ENCODE measurements at places on chromosomes 7 and 10.
A peak's percentile ranks its signal among the peaks of the same experiment; 100 is the strongest.

DNA sequence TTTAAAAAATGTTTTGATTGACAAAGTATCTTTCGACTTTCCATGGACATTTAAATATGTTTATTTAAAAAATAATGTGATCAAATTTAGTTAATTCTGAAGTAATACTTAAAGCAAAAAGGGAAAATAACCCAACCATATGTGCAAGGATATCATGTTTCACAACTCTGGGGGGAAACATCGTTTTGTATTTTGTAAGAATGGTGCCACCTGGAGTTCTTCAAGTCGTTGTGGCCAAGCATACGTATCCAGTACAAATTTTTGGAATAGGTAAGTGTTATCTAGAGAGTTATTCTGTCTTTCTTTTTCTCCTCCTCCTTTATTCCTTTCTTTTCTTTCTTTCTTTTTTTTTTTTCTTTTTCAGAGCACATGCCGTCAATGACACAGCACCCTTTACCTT lies 176.2 kb upstream of the CSTF2T start:
- DNase-seq: no peak

- no peak for DNase-seq
These were observed 92.8 kb downstream of the CHN2 start for GRCh38 chr7:29287366-29287765.

DNA sequence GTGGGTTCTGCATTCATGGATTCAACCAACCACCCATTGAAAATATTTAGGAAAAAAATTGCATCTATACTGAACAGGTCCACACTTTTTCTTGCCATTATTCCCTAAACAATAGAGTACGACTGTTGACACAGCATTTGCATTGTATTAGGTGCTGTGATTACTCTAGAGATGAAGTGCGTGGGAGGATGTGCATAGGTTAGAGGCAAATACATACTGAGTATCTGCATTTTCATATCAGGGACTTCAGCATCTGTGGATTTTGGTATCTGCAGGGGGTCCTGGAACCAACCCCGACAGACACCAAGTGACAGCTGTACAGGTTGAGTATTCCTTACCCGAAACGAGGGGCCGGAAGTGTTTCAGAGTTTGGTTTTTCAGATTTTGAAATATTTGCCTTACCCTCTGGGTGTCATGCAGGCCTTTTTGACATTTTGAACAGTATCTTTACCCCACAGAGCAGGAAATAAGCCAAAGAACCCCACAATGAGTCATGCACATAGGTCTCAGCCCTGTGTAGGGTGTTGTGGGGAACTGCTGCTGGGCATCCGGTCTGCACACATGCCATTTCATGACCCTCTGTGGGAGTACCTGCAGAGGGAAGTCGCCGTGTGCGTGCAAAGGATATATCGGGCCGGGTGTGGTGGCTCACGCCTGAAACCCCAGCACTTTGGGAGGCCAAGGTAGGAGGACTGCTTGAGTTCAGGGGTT lies 14.5 kb downstream of the NUDT5 start:
- DNase-seq: peak; percentile 67

- no peak for DNase-seq
These were observed 49.0 kb upstream of the TNRC18 start for GRCh38 chr7:5472432-5473315.

DNA sequence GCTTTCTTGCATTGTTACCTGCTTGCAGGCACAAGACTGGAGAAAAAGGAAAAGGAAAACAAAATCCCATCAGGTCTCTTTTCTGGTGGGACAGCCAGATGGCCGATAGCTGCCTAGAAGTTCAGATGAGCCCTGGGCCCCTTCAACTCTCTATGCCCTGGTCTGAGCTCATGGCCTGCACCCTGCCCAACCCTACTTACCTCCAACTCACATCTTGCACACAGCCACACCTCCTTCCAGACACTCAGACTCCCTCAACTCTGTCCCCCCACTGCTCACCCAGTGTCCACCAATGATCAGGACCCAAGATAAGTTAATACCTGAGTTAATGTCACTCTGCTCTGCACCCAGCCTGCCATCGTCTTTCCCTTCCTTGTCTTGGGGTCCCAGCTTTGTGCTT lies 10.9 kb downstream of the RBP3 start:
- DNase-seq: no peak

DNA sequence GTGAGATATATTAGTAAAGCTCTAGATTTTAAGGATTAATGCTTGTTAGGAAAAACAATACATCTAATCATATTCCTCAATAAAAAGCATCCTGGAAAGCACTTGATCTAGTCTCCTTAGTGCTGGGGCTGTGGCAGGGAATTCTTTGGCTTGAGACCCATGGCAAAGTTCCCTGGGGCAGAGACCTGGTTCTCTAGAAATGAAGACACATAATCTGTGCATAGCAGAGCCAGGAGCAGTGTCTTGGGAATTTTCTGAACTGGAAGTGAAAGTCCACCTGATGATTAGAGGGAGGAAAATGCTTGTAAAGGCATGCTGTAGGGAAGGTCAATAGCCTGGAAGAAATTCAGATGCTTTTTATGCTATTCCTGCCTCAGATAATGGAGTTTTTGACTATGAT lies 247.4 kb downstream of the CDK14 start:
- no peak for DNase-seq

- DNase-seq: no peak
These were observed 15.3 kb downstream of the GPRIN2 start for GRCh38 chr10:46541017-46541661.

DNA sequence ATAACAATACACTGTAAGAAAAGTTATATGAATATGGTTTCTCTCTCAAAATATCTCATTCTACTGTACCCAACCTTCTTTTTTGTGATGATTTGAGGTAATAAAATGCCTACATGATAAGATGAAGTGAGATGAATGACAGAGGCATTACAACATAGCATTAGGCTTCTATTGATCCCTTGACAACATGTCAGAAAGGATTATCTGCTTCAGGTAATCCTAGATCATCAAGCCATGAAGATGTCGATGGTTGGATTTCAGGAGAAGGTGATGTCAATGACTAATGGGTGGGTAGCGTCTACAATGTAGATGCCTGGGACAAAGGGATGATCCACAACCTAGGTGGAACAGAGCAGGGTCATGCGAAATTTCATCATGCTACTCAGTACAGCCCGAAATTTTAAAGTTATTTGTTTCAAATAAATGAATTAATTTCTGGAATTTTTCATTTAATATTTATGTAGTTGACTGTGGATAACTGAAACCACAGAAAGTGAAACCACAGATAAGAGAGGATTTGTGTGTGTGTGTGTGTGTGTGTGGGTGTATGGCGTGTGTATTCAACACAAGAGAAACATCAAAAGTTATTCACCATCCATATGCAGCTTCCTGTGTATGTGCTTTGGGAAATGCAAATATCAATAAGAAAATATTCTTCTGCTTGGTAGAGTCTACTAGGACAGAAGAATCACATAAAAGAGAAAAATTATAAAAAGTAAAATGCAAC lies 77.0 kb downstream of the MAGI2 start:
- no peak for DNase-seq

DNA sequence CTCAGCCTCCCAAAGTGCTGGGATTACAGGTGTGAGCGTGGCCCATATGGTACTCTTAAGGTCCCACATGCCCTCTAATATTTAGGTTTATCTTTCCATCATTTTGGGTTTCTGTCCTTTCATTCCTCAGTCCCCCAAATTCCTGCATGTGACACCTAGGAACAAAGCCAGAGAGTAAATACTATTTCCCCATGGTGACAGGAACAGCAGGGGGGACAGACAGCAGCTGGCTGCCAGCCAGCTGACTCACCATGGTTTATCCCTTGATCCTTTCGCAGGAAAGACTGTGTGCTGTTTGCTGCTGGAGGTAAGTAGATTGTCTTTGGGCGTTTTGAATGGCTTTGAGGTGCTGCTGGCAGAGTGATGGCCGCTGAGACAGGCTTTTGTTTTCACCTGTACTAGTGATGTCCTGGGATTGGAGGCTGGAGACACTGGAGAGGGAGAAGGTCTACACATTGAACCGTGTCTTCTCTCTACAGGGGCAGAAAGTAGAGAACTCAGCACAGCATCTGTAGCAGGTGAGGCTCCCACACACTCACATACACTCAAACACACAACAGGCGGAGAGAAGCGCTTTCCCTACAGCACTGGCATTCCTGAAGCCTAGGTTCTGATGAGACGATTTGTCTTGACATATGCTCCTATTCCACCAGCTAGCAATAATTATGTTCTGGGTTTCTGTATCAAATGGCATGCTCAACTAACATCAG lies 83.7 kb upstream of the EFCAB10 start:
- DNase-seq: no peak

DNA sequence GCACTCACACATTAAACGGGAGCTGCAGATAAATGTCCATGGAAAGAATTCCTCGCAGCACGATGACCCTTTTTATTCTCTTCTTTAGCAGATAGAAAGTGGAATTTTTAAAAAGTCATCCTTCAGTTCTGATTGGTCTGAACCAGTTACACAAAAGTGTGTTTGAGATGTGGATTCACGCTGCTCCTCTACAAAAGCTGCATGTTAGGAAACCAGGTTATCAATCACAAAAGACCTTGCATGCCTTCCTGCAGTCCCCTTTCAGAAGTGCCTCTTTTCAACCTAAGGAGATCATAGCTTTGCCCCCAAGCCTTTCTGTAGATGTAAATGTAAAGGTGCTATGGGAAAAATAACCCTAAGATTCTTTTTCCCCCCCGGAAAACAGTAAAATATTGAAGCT lies 299.7 kb downstream of the PLXDC2 start:
- DNase-seq: no peak

- DNase-seq: no peak
These were observed 1.3 kb downstream of the FRAT2 start for GRCh38 chr10:97333351-97333600.

DNA sequence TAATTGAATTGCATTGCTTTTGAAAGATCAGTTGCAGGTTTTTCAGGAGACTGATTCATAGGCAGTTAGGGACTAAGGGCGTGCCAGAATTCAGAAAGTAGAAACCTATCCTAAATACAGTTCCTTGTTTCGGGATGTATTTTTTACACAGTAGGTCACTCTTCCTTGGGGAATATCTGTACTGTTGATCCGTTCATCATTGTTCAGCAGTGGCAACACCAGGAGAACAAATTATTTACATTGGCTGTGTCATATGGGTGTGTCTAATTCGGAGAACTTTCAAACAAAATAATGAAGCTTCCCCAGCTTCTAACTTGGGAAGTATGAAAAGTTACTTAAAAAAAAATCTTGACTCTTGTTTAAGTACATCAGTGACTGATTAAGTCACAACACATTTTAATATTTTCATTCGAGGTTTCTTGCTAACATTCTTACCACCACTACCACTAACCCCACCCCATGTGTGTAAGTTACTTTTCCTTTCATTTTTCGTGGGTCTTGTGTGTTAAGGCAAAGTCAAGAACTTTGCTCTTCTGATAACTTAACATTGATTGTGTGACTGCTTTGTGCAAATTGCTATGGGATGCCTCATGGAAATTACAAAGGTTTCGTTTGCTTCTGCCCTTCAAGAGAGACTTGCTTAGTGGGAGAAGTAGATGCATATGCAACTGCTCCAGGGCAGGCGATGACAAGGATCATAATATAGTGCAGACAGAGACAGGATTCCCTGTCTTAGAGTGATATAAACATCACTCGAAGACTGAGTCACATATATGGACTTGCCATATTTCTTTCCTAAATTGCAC lies 43.8 kb upstream of the RPA3 start:
- no peak for DNase-seq

GRCh38 chr7:38600741-38601140 lies 30.4 kb downstream of the AMPH start:
- no peak for DNase-seq

GRCh38 chr10:3173171-3173878 lies 743 bp upstream of the PITRM1 start:
- no peak for DNase-seq

DNA sequence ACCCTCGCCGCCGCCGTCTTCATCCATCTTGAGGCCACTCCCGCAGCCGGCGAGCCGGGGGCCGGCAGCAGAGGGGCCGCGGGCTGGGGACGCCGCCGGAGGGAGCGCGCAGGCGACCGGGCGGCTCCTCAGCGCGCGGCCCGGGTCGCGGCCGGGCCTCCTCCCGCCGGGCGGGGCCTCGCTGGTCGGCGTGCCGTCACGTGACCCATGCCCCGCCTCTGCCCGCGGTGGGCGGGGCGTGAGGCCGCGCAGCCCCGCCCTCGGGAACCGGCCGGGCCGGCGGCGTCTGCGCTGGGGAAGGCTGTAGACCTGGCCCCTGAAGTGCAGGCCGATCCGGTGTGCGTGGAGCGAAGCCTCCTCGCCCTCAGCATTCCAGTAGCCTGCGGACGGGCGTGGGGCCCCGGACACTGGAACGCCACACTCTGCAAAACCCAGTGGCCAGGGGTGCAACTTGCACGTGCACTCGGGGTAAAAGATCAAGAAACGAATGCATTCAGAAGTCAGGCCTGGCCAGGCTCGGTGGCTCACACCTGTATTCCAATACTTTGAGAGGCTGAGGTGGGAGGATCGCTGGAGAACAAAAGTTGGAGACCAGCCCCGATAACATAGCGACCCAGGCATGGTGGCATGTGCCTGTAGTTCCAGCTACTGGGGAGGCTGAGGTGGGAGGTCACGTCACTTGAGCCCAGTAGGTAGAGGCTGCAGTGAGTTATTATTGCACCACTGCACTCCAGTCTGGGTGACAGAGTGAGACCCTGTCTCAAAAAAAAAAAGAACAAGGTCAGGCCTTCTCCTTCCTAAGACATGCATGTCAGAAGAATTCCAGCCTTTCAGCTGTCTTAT lies at the start of gene CYTH3:
CYTH3 (minus strand) TSS at position 144 of the 843 bp plus-strand sequence; CDS start at position 27, 117 bp downstream.
- peak; percentile 60 for DNase-seq

DNA sequence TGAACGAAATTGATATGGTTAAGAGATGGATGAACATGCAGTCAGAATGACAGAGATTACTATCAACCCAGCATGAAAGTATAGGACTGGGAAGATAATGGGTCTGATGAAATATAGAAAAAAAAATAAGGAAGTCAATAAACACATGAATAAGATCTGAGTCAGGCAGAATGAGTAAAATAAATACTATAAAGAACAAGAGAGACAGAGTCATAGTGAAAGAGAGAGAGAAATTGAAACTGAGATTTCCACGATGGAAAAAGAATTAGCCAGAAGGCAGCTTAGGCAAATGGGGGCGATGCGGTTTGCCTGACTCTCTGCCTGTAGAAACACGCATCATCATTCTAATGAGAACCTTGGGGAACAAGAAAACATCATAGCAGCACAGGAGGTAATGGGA lies 26.6 kb downstream of the SEMA3D start:
- DNase-seq: no peak

DNA sequence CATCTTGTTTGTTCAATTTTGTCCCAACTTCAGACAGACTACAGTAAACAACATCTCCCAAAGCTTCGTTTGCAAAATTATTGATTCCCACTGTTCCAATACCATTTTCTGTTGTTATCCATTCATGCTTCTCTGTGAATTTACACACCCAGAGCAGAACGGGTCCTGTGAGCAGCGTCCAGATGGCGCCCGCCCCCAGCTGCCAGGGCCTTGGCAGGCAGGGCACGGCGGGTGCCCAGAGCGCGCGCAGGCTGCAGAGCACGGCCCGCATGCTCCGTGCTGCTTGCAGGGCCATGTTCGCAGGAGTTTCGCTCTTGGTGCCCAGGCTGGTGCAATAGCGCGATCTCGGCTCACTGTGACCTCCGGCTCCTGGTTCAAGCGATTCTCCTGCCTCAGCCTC lies 32.5 kb upstream of the SEPTIN7 start:
- DNase-seq: no peak

- DNase-seq: no peak
These were observed 199.3 kb downstream of the PARD3 start for GRCh38 chr10:34615770-34616169.
